ENCODE measurements at places on chromosomes 16 and 17.
A peak's percentile ranks its signal among the peaks of the same experiment; 100 is the strongest.

DNA sequence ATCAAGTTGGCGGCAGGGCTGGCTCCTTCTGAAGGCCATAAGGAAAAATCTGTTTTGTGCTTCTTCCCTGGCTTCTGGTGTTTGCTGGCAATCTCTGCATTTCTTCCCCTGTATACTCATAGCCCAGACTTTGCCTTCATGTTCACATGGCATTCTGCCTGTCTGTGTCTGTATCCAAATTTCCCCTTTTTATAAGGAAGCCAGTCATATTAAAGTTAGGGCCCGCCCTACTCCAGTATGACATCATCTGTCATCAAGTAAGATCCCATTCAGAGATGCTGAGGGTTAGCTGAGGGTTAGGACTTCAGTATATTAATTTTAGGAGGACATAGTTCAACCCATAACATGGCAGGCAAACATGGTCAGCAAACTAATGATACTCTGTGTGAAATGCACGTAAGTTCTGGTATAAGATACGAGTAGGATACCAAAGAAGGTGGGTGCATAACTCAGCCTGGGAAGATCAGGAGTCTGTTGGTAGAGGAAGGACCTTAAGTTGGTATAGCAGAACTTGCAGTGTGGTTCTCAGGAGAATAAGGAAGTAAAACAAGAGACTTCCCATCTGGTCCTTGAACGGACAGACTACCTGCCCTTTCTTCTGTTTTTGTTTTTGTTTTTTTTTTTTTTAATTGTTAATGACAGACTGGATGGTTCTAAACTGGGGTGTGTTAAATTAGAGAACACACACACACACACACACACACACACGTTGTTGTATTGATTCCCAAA lies 13.9 kb downstream of the MAP2K6 start:
- DNase-seq, result no peak

GRCh38 chr17:1001640-1002411 lies 4.9 kb downstream of the TIMM22 start:
- DNase-seq, result no peak

DNA sequence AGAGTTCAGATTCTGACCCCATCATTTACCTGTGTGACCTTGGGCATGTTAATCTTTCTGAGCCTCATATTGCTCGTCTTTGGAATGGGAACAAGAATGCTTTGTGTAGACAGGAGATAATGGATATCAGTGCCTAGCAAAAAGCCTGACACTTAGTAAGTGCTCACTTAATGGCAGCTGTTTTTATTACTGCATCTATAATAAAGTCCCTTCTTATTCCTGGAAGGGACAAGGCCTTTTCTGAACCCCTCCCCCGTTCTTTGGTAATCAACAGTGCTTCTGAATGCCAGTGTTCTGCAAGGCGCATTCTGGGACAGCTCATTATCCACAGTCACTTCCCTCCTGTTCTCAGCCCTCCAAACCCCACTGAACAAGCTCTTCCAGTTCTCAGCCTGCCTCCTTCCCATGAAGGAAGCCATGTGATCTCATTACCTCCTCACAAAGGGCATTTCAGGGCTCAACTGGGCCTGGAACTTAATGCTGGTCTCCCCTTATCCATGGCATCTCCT lies 25.1 kb upstream of the SUPT4H1 start:
- no peak for DNase-seq

- DNase-seq, result no peak
Measured at GRCh38 chr16:77233799-77234519, 34.8 kb downstream of the SYCE1L start.

- peak; percentile 70 for DNase-seq
Measured at GRCh38 chr17:46192439-46193150, 634 bp downstream of the KANSL1 start.

DNA sequence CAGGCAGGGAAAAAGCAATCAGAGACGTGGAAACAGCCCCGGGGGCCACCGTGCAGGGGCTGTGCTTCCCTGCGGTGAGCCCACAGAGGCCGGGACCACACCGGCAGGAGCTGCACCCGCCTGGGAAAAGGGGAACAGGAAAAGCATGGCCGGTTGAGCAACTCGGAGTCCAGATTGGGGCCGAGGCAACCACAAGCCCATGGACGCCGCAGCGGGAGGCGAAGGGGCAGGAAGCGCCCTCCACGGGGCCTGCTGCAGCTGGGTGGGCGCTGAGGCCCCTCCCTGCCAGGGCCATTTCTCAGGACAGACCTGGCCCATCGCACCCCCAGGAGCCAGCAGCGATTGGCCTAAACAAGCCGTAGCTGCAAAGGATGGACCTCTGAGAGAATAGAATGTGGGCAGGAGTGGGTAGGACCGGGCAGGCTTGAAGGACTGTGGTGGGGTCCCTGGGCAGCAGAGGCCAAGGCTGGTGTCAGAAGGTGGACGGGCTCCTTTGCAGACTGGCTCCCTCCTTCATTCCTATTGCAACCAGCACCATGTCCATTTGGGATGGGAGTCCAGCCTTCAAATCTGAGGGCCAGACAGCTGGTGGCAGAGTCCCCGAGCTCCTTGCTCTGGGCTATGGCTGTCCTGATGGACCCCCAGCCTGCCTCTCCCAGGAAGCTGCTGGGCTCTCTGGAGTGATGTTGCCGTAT lies 30.4 kb downstream of the COX4I1 start:
- no peak for DNase-seq

- DNase-seq, result peak; percentile 89
Measured at GRCh38 chr17:7329997-7330637, 982 bp upstream of the NEURL4 start.

DNA sequence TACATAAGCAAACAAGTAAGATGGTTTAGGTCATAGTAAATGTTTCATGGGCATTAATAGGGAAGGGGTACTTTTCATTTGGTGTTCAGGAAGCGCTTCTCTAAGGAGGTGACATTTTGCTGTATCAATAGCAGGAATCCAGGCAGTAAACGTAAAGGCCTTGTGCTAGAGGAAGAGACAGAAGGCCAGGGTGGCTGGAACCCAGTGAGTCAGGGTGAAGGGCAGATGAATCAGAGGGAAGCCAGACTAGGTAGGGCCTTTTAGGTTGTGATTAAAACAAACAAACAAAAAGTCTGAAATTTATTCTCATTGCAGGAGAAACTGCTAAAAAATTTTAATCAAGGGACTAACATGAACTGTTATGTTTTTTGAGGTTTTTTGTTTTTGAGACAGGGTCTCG lies 6.5 kb downstream of the BMERB1 start:
- DNase-seq, result no peak

DNA sequence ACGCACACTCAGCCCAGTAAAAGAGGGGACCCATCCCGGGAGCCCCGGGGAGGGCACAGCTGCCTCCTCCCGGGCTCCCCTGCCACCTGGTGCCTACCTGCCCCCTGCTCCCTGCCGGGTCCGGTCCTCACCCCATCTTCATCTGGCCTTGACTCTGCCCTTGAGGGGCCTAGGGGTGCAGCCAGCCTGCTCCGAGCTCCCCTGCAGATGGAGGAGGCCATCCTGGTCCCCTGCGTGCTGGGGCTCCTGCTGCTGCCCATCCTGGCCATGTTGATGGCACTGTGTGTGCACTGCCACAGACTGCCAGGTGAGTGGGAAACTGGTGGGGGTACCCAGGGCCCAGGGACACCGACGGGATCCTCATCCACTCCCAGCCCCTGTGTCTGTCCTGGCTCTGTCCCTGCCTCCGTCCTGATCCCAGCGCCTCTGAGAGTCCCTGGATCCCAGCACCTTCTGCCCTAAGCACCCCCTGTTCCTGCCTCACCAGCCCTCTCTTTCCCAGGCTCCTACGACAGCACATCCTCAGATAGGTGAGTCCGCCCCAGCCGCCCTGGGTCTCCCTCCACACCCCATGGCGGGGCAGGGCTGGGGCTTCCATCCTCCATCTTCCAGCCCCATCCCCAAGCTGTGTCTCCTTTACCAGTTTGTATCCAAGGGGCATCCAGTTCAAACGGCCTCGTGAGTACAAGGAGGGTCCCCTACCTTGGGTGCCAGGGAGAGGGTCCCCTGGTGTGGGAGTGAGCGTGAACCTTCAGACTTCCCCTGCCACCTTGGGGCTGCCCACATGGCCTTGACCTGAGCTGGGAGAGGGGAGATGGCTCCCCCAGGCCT lies 574 bp downstream of the LAT start:
- peak; percentile 64 for DNase-seq

DNA sequence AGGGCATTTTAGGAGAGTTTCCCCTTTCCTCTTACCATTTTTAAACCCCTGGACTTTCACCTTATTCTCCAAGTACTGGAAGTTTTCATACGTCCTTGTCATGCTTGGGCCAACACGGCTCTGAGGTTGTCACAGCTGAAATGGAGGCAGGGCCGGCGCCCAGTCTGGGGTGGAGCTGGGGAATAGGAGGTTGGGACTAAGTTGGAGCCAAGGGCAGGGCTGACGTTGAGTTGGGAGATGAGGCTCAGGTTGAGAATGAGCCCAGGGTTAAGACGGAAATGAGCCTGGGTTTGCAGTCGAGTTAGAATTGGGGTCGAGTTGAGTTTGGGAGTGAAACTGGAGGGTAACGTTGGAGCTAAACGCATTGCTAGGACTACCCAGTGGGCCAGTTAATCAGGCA lies 1.3 kb downstream of the CLEC10A start:
- no peak for DNase-seq

DNA sequence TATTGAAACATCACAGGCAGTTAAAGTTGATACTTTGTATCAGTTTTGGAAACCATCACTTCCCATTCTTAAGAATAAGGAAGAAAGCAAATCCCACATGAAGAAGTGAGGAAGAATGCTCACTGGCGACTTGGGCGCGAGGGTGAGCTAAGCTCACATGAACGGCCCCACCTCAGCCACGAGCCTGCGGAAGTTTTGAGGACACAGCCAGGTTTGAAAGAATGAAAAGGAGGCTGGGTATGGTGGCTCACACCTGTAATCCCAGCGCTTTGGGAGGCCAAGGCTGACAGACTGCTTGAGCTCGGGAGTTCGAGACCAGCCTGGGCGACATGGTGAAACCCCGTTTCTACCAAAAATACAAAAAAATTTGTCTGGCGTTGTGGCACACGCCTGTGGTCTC lies 110.3 kb upstream of the CHMP6 start:
- no peak for DNase-seq

- no peak for DNase-seq
Measured at GRCh38 chr17:10058921-10059683, 139.3 kb downstream of the GAS7 start.

- DNase-seq, result no peak
Measured at GRCh38 chr17:78566947-78567346, 10.2 kb downstream of the DNAH17 start.

- peak; percentile 65 for DNase-seq
Measured at GRCh38 chr16:85296859-85297660, 184.8 kb upstream of the CIBAR2 start.

DNA sequence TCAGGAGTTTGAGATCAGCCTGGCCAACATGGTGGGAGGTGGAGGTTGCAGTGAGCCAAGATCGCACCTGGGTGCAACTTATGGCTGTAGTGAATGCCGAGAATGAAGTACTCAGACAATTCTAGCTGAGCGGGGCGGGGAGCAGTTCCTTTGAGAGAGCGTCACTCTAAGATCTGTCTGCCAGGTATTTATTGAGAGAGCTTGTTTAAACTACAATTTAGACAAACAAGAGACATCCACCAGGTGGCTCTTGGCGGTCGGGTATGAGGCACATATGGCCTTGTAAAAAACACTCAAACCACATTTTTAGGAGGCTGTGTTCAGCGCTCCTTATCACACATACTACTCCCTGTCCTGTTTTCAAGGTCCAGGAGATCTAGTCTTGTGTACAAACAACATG lies 40.6 kb upstream of the CDH1 start:
- no peak for DNase-seq

DNA sequence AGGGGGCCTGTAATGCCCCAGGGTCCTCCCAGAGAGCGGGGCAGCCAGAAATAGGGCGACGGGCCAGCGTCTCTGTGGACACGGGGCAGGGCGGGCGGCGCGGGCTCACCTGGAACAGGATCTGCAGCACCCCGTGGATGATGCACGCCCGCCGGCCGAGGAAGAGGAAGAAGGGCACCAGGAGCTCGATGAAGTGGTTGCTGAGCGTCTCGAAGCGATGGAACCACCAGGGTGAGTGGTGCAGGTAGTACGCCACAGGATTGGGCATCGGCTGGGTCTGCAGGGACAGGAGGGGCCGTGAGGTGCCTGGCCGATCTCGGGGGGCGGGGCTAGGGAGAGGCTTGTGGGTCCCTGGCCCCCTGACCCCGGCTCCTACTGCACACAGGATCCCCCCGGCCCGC lies 78.9 kb upstream of the GNG13 start:
- no peak for DNase-seq

- DNase-seq, result no peak
Measured at GRCh38 chr16:52296076-52296475, 250.9 kb downstream of the TOX3 start.

DNA sequence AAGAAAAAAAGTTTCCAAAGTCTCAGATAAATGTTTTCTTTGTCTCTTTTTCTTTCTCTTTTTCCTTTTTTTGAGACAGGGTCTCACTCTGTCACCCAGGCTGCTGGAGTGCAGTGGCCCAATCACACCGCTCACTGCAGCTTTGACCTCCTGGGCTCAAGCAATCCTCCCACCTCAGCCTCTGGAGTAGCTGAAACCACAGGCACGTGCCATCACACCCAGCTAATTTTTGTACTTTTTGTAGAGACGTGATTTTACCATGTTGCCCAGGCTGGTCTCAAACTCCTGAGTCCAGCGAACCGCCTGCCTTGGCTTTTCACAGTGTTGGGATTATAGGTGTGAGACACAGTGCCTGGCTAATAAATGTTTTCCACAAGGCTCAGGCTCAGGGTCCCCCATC lies 53.3 kb upstream of the KSR1 start:
- no peak for DNase-seq

GRCh38 chr17:18119938-18120337 lies 11.4 kb downstream of the MYO15A start:
- DNase-seq, result no peak

GRCh38 chr17:15270628-15271381 lies 5.7 kb upstream of the PMP22 start:
- no peak for DNase-seq

- DNase-seq, result no peak
Measured at GRCh38 chr16:85481206-85481605, 131.9 kb upstream of the GSE1 start.

- no peak for DNase-seq
Measured at GRCh38 chr17:78804777-78805176, 22.7 kb upstream of the CYTH1 start.

GRCh38 chr17:29617481-29618271 lies 5.0 kb downstream of the CORO6 start:
- DNase-seq, result peak; percentile 93

- no peak for DNase-seq
Measured at GRCh38 chr16:88308441-88309173, 74.2 kb upstream of the ZNF469 start.

DNA sequence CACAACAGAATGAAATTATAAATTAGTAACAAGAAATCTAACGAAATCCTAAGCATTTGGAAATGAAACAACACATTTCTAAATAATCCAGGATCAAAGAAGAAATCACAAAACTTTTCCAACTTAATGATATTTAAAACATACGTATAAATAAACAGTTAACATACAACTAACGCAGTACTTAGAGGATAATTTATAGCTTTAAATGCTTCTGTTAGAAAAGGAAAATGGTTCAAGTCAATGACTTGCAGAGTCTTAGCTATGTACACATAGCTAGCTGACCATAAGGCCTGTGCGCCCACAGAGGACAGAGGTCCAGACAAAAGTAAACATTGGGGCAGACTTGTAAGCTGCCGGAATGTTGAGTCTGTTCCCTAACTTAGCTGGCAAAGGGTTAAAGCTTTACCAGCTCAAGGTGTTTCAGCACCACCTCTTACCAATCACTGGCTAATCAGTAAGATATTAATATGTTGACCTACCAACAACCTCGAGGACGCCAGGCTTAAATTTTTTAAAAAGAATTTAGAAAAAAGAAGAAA lies 84.6 kb downstream of the PARN start:
- DNase-seq, result no peak

- no peak for DNase-seq
Measured at GRCh38 chr16:17219991-17220390, 250.8 kb downstream of the XYLT1 start.

All from activated T-cell treated with anti-CD3 and anti-CD28 coated beads, Interleukin-2, amount 50 U/mL, for 24 hours (primary cell).